Tibial nerve (tissue), 4 donors: ENCODE measurements at places on chromosomes 12 and 14. TPM values are rescaled to one million over a fixed set of nuclear protein-coding genes. Genes with fewer than 3 reads are reported as not detected.

Gene ESRRB
- not detected for total RNA-seq

Gene ZFYVE1
- 25.3 TPM for total RNA-seq

DNA sequence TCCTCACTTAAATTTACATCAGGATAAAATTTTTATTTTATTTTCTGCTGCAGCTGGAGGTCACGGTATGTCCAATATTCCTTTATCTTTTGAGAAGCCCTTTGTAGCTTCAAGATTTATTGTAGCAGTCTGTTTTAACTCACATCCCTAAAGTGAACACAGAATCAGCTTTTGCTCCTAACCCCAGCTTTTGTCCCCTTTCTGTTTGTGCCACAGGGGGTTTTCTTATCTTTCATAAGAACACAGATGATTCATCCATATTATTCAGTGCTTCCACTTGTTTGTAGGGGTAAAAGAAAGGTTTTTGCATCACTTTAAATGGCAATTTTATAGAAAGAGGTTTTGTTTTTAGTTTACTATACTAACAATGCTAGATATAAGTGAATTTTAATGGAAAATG lies 21.8 kb upstream of the PIK3C2G start:
- no peak overlapping the region for H3K27ac ChIP-seq
- H3K4me1 ChIP-seq = no peaks in the 10 kb centered on the region
- DNase-seq = no peak

DNA sequence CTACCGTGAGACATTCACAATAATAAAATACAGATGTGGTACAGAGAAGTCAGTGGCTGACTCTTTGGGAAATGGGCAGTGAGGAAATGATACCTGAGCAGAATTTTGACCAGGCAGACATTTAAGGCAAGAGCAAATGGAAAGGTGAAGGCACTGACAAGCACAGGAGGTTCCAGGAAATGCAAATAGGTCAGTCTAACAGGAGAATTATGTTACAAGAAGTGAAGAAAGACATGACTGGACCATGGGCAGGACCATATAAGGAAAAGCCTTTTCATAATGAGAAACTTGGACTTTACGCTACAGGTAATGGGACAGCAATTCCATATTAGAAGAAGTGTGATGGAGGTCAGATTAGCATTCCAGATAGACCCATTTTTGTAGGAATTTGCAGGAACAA lies 338.9 kb downstream of the PDZRN4 start:
- DNase-seq = no peak
- no peaks in the 10 kb centered on the region for H3K36me3 ChIP-seq
- H3K27ac ChIP-seq = no peak overlapping the region
- H3K27me3 ChIP-seq = no peaks in the 10 kb centered on the region
- H3K4me1 ChIP-seq = no peaks in the 10 kb centered on the region

Gene ST8SIA1
- total RNA-seq = 2.4 TPM

- no peak overlapping the region for H3K4me3 ChIP-seq
- no peaks in the 10 kb centered on the region for H3K27me3 ChIP-seq
- no peaks in the 10 kb centered on the region for H3K36me3 ChIP-seq
Measured at GRCh38 chr14:89924268-89924667, 30.3 kb downstream of the EFCAB11 start.

GRCh38 chr14:22407033-22407432 lies 182.0 kb downstream of the DAD1 start:
- no peak overlapping the region for H3K27ac ChIP-seq
- H3K27me3 ChIP-seq = no peaks in the 10 kb centered on the region

Gene OR10G2
- total RNA-seq = not detected

GRCh38 chr12:112705037-112705632 lies 86.4 kb upstream of the RPH3A start:
- H3K36me3 ChIP-seq = no peaks in the 10 kb centered on the region
- no peak for DNase-seq
- no peak overlapping the region for H3K27ac ChIP-seq
- H3K27me3 ChIP-seq = no peaks in the 10 kb centered on the region
- no peak overlapping the region for H3K4me3 ChIP-seq

- H3K4me1 ChIP-seq = no peaks in the 10 kb centered on the region
- no peak overlapping the region for H3K4me3 ChIP-seq
- H3K36me3 ChIP-seq = no peaks in the 10 kb centered on the region
- DNase-seq = no peak
- no peaks in the 10 kb centered on the region for H3K27me3 ChIP-seq
Measured at GRCh38 chr12:76697849-76698248, 66.1 kb upstream of the ZDHHC17 start.

DNA sequence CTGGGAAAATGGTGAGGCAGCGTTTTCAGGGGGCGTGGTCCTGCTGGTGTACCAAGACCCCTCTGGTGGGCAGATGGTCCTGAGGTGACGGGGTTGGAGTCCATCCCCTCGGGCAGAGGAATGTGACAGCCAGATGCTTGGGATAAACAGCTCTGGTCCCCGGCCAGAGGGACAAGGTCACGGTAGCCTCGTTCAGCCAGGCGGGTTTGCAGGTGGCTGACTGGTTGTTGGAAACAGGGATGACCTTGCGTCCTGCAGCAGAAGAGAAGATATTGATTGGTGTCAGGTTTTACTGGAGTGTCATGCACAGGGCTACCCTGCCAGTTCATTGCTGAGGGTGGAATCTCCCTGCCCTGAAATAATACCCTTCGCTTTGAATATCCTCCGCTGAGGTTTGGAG lies 43.3 kb downstream of the SLC24A4 start:
- no peak for DNase-seq
- no peaks in the 10 kb centered on the region for H3K4me1 ChIP-seq
- H3K4me3 ChIP-seq = no peak overlapping the region
- no peaks in the 10 kb centered on the region for H3K27me3 ChIP-seq
- no peaks in the 10 kb centered on the region for H3K36me3 ChIP-seq
- no peak overlapping the region for H3K27ac ChIP-seq

GRCh38 chr14:89856871-89857345 lies 97.6 kb downstream of the EFCAB11 start:
- no peak for DNase-seq
- no peak overlapping the region for H3K4me3 ChIP-seq
- no peaks in the 10 kb centered on the region for H3K27me3 ChIP-seq

DNA sequence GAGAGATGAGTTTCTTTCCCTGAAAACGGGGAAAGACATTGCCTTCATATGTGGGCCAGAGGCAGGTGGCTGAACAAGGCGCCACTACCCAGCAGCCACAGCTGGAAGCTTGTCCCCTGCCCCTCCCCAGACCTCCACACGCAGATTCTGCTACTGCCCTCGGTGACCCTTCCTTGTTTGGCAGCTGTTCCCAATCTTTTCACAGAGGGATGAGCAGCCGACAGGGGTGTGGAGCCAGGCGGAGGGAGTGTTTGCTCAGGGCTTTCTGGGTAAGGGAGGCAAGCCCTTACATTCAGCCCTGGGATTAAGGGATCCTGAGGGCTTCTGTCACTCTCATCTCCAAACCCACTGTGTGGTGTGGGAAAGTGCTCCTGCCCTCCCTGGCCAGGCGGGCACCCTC lies 4.5 kb upstream of the KRT4 start:
- no peak for DNase-seq
- H3K4me1 ChIP-seq = no peaks in the 10 kb centered on the region
- no peak overlapping the region for H3K27ac ChIP-seq
- no peak overlapping the region for H3K4me3 ChIP-seq
- H3K27me3 ChIP-seq = no peaks in the 10 kb centered on the region
- H3K36me3 ChIP-seq = no peaks in the 10 kb centered on the region

Gene ABCC9
- 12.5 TPM for total RNA-seq

Gene LRRK2
- 29.6 TPM for total RNA-seq

- H3K27me3 ChIP-seq = no peaks in the 10 kb centered on the region
- H3K4me1 ChIP-seq = no peaks in the 10 kb centered on the region
- no peak overlapping the region for H3K27ac ChIP-seq
- no peak for DNase-seq
- no peak overlapping the region for H3K4me3 ChIP-seq
Measured at GRCh38 chr12:106267535-106267934, 19.7 kb upstream of the CKAP4 start.

- no peak for DNase-seq
- no peak overlapping the region for H3K4me3 ChIP-seq
- no peak overlapping the region for H3K27ac ChIP-seq
- no peaks in the 10 kb centered on the region for H3K27me3 ChIP-seq
- H3K4me1 ChIP-seq = no peaks in the 10 kb centered on the region
Measured at GRCh38 chr12:47400266-47400665, 305.6 kb downstream of the RPAP3 start.

DNA sequence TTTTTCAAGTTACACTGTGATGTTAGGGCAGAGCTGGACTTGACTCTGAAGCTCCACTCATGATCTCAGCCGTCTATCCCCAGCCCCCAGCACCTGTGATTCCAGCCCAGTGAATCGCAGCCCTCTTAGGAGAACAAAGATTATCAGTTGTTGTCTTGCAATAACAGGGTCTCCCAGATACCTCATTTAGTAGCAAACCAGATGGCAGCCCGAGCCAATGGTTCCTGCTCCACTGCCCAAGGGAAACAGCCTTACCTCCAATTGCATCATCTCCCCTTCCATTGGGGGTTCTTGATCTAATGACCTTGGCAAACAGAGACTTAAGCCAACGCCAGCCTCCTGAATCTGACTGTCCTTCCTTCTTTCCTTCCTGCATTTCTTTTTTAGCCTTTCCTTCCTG lies 371.2 kb downstream of the BCL11B start:
- no peaks in the 10 kb centered on the region for H3K4me1 ChIP-seq
- no peak for DNase-seq
- no peaks in the 10 kb centered on the region for H3K36me3 ChIP-seq

- no peak overlapping the region for H3K27ac ChIP-seq
- H3K27me3 ChIP-seq = no peaks in the 10 kb centered on the region
- no peak overlapping the region for H3K4me3 ChIP-seq
- no peak for DNase-seq
Measured at GRCh38 chr12:56900583-56900982, 33.6 kb downstream of the SDR9C7 start.

DNA sequence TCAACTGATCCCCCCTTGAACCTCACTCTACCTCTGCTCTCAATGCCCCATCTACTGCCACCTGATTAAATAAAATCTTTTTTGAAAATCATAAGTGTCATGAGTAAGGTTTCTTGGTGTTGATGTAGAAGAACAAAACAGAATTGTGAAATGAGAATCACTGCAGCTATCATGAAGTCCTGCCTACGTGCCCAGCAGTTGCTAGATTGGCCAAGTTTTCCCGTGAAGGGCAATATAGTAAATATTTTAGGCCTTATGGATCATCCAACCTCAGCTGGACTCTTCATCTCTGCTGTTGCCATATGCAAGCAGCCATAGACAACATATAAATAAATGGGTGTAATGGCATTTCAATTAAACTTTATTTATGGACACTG lies 5.2 kb upstream of the OAS3 start:
- H3K4me3 ChIP-seq = no peak overlapping the region
- no peaks in the 10 kb centered on the region for H3K4me1 ChIP-seq
- peaks cover 4% of the 10 kb centered on the region for H3K36me3 ChIP-seq
- DNase-seq = no peak

DNA sequence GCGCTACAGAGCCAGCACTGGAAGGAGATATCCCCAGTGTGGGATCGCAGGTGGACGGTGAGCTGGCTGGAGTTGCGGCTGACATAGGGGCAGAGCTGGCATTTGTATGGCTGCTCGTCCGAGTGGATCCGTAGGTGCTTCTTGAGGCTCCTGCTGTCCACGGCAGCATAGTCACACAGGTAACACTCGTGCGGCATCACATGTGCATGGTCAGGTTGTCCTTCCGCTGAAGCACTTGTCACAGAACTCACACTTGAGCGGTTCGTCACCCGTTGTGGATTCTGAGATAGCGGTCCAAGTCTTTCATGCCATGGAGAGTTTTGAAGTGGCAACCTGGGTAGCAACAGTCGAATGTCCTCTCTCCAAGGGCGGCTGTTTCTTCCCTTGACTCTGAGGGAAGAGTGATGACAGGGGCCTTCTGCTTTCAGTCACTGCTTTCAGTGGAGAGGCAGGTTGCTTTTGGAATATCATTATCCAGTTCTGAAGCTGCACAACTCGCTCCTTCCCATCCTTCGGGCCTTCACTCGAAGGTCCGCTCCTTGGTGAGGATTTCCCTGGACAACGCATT lies 37.0 kb upstream of the SAV1 start:
- H3K4me1 ChIP-seq = no peaks in the 10 kb centered on the region
- no peaks in the 10 kb centered on the region for H3K36me3 ChIP-seq
- no peak overlapping the region for H3K4me3 ChIP-seq
- DNase-seq = no peak
- no peak overlapping the region for H3K27ac ChIP-seq

- H3K4me1 ChIP-seq = peaks cover 10% of the 10 kb centered on the region
- DNase-seq = no peak
- no peak overlapping the region for H3K27ac ChIP-seq
- H3K27me3 ChIP-seq = no peaks in the 10 kb centered on the region
- no peaks in the 10 kb centered on the region for H3K36me3 ChIP-seq
- no peak overlapping the region for H3K4me3 ChIP-seq
Measured at GRCh38 chr14:65318636-65319506, 93.7 kb upstream of the FUT8 start.

DNA sequence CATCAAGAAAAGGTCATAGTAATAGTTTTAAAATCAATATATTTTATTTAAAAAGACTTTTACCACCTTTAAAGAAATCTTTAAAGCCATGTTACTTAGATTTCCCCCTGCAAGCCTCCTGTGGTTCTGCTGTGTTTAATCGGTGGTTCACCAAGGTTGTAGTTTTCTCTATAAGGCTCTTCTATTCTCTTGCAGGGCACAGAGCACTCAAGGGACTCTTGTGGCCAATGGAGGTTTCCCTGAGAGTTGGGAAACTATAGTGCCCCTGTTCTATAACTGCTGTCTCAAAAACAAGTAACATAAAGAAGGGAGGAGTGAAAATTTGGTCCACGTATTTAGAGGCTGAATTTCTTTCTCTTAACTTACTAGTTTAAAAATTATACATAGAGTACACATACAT lies 25.0 kb downstream of the DACT1 start:
- H3K27ac ChIP-seq = no peak overlapping the region

Gene EMP1
- 231 TPM for total RNA-seq

Gene CD27
- not detected for total RNA-seq

DNA sequence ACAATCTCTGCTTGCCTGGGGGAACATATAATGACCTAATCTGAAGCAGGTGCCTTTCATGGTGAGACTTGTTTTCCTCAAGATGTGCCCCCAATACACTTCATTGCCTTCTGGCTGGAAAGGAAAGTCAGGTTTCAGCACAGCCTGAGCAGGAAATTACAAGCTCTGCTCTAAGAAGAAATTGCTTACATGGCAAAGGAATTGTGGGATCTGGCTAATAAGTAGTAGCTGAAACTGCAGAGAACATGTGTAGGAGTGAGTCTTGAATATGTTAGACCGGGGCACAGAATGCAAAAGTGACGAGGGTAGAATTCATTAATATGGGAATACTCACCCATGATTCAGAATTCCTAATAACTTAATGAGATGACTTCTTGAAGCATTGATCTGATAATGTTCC lies 6.3 kb upstream of the CFAP54 start:
- H3K27me3 ChIP-seq = no peaks in the 10 kb centered on the region
- no peaks in the 10 kb centered on the region for H3K36me3 ChIP-seq
- no peak overlapping the region for H3K4me3 ChIP-seq
- DNase-seq = no peak

DNA sequence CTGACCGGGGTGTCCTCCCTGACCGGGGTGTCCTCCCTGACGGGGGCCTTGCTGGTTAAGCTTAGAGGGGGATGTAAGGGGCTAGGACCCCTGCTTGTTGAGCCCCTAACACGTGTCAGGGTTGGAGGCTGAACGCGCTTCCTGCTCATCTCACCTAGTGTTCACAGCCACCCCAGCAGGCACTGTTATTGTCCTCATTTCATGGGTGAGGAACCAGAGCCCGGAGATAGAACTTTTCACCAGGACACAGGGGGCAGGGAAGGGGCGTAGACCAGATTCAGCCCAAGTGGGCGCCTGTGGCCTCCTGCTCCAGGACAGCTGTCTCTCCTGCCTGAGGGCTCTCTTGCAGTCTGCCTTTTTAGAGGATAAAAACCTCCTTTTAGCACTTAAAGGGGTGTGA lies 236.3 kb downstream of the GLT1D1 start:
- H3K27me3 ChIP-seq = no peaks in the 10 kb centered on the region
- H3K27ac ChIP-seq = no peak overlapping the region
